ENCODE measurements at places on chromosomes 7 and 10.
A peak's percentile ranks its signal among the peaks of the same experiment; 100 is the strongest.

- DNase-seq, result no peak
These were observed 296.2 kb downstream of the MAGI2 start for GRCh38 chr7:79157281-79157680.

GRCh38 chr10:124534231-124534798, 72.7 kb downstream of the LHPP start:
- no peak for DNase-seq

- peak; percentile 72 for DNase-seq
These were observed 50.2 kb upstream of the CDK1 start for GRCh38 chr10:60728056-60728455.

DNA sequence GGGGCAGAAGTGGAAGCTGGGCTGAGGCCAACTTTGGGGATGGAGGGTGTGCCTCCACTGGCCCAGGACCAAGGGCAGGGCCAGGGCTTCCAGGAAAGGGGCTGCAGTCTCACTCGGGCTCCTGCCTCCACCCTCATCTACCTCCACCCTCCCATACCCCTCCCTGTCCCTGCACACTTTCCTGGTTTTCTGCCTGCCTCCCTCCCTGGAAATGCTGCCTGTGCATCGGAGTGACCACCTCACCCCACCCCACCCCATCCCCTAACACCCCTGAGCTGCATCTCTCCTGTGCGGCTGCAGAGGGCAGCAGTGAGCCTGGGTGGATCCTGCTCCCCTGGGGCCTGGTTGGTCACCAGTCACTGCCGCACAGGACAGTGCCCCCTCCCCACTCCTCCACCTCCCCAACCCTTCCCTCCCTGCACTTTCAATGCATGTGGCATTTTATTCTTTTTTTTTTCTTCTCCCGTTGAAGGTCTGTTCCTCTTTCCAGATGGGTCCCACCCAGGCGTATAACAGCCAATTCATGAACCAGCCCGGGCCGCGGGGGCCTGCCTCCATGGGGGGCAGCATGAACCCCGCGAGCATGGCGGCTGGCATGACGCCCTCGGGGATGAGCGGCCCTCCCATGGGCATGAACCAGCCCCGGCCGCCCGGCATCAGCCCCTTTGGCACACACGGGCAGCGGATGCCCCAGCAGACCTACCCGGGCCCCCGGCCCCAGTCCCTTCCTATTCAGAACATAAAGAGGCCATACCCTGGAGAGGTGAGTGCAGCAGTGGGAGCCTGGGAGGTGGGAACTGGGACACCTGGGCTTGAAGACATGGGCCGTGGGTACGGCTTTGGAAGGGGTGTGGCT, 54.1 kb upstream of the PPIF start:
- peak; percentile 32 for DNase-seq

DNA sequence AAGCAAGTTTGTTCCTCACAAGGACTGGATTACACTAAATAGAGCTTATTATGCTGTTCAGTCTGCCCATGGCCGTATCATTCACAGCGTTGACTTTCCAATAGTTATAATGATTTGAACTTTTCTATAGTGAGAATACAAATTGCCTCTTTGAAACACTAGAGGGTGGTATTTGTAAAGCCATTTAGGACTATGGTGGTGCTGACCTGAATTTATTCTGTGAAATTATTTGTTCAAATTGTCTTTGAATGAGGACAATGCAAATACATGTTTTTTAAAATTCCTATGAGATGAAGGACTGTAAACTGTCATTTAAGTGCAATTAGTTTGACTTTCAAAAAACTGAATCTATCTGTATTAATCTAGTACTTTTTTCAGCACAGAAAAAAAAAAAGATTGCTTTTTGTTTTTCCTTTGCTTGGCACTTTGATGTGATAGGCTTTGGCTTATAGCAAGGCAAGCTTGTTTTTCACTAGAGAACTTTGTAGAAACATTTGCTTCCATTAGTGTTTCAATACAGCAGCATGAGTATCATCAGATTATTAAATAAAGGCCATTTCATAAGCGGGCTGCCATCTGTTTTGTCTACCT, 122.7 kb upstream of the TMEM229A start:
- DNase-seq, result no peak

DNA sequence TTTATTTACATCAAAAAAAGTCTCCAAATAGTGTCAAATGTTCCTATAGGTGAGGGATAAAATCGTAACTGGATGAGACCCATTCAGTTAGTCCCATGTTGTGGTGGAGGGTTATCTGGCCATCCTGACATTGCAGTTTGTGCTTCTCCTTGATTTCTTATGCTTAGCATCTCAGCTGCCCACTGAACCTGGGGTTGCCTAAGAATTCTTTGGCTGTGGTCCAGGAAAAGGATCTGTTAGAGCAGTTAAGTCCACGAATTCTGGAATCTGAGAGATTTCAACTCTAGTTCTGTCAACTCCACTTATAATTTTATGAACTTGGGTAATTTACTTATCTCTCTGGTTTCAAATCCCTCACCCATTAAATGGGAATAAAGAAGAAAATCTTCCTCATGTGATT, 1673.4 kb downstream of the REEP3 start:
- no peak for DNase-seq

DNA sequence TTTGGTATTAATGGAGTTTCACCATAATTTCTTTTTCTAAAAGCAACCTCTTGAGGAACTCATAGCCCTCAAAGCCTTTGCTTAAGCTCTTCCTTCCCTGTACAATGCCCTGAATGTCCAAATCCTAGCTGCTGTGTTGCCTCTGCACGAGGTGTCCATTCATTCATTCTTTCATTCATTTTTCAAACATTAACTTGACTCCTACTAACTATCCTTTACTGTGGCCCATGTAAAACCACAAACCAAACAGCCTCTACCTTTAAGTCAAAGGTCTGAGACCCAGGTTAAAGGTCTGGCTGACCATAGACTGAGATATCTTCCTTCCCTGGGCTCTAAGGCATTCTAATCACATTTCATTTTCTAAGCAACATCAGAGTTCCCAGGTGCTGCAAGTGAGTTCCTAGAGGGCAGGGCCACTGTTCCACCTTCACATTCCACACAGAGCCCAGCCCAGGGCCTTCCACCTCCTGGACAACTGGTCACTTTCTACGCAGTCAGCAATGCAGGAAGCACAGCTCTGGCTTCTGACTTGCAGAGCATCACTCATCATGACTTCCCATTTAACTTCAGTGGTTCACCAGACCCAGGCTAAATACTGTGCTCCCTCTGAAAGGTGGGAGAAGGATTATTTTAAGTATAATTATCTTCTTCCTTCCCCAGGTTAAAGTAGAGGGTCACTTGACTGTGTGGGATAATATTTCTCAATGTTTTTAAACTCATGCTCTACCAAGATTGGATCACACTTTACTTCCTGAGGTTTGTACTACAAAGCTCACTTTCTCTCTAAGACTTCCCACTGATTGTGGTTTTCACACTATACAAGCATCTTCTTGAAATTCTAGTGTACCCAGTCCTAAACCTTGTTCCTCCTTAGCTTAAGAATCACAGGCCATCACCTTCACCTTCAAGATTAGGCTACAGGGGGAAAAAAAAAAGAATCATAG, 19.1 kb downstream of the ATXN7L1 start:
- DNase-seq, result peak; percentile 13

- DNase-seq, result no peak
These were observed 51.1 kb downstream of the TMEM209 start for GRCh38 chr7:130154131-130154500.

- no peak for DNase-seq
These were observed 351.1 kb downstream of the GATA3 start for GRCh38 chr10:8405596-8405995.

GRCh38 chr7:25515633-25516275, 287.5 kb upstream of the NPVF start:
- DNase-seq, result no peak

DNA sequence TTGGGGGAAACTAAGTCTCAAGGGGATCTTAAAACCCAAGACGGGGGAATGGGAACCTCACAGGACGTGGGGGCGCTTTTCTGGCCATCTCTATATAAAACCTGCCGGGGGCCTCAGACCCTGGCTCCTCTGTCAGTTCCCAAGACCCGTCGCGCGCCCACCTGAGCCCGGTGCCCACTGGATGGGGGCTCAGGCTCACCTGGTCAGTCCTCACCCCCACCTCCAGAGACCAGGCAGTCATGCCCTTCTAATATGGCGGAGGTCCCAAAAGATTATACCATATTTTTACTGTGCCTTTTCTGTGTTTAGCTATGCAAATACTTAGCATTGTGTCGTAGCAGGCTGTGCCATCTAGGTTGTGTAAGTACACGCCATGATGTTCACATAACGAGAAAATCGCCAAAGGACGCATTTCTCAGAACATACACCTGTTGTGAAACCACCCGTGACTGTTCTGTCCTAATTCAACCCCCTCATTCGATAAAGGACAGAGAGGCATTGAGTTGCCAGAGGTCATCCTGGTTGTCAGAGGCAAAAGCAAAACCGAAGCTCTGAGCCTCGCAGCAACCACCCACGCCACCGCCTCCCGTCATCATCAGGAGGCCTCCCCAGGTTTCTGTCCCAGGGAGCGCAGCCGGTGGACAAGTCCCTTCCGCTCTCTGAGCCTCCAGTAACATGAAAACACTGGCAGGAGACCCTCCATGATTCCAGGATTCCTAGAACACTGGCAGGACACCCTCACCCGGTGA, 28.9 kb downstream of the OAT start:
- no peak for DNase-seq

GRCh38 chr7:17844514-17845196, 95.6 kb downstream of the SNX13 start:
- DNase-seq, result no peak

- DNase-seq, result no peak
These were observed 51.6 kb downstream of the FAM204A start for GRCh38 chr10:118290471-118290995.

- DNase-seq, result no peak
These were observed 218.1 kb downstream of the CTNNA3 start for GRCh38 chr10:67477868-67478267.

- DNase-seq, result no peak
These were observed 37.8 kb downstream of the HHEX start for GRCh38 chr10:92727550-92727949.

DNA sequence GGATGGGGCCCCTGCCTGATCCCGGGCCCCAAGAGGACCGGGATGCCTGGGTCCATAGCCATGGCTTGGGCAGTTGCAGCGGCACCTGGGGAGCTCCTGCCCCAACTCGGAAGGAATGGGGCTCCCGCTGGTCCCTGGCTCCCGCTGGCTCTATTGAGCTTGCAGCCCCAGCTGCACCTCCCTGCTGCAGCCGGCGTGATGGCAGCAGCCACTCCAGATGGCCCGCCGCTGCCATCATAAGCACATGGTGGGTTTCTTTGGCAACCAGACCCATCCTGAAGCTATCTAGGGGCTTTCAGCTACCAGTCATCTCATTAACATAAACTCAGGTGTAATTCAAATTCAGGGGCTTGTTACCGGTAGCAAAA, 11.1 kb upstream of the DNMBP start:
- no peak for DNase-seq

GRCh38 chr7:43757073-43757720, 1.3 kb upstream of the BLVRA start:
- DNase-seq, result no peak

DNA sequence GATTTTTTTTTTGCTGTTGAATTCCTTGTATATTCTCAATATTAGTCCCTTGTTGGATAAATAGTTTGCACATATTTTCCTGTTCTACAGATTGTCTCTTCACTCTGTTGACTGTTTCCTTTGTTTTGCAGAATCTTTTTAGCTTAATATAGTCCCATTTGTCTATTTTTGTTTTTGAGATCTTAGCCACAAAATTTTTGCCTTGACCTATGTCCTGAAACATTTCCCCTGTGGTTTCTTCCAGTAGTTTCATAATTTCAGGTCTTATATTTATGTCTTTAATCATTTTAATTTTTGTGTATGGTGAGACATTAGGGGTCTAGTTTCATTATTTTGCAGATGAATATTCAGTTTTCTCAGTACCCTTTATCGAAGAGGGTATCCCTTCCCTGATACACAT, 92.7 kb downstream of the LANCL2 start:
- DNase-seq, result no peak

DNA sequence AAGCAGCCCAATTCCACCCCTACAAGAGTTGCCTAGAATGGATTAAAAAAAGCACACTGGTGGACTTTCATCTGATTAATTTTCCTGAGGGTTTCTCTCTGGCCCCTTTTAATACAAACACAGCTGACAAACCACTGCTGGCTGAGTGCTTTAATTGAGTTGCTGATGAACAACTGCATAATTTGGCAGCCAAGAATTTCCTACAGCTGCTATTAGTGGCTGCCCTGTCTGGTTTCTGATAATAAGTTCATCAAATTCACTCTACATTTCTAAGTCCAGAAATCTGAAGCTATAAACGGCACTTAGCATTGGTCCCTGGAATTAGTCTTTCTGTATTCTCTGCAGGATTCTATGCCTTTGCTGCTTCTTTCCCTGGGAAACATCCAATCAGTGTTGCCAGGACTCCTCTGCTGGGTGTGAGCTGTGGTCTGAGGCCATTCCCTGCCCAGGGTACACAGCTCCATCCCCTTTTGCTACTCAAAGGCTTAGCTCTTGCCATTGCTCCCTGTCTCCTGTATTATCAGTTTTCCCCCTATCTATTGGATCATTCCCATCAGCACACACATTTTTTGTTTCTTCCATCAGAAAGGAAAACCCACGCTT, 110.6 kb downstream of the LSM5 start:
- DNase-seq, result no peak

GRCh38 chr10:82266438-82266837, 391.4 kb downstream of the NRG3 start:
- no peak for DNase-seq

DNA sequence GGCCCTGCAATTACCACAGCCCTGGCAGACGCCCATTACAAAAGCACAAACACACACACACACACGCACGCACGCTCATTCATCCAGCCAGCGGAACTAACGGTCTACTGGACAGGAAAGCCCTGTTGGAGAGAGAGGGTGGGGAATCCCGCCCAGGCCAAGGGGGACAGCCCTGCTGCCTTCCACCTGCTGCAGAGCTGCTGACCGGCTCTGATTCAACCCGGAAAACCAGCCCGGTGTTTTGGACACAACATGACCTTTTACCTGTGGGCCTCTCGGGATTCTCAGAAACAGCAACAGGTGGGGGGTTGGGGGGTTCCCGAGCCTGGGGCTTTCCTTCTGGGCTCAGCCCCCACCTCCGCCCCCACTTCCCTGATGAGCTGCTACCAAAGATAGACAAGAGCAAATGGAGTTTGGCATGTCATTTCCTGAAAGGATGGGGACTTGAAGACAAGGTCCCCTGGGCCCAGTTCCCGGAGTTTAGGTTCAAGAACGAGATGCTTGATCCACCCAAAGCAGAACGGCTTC, 18.5 kb upstream of the SERPINE1 start:
- DNase-seq, result no peak

GRCh38 chr7:101410743-101411507, 48.2 kb downstream of the COL26A1 start:
- peak; percentile 24 for DNase-seq

DNA sequence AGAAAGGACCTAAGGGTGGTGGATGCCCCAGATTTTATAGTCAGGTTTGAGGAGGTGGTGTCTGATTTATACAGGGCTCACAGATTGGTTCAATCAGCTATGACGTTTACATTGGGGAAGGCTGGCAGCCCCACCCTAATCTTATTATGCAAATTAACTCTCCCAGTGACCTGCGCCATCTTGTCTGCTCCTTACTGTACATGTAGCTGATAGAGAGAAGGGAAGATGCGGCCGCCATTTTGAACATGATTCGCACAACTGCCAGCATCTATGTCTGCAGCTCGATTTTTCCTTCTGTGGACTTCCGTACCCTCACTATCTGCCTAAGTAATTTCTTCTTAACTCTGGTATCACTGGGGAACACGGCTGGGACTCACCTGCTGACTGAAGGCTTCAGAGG, 619.0 kb upstream of the DPP6 start:
- no peak for DNase-seq
